H1 (cell line): ENCODE measurements at places on chromosomes 3 and 15. TPM values are rescaled to one million over a fixed set of nuclear protein-coding genes. Genes with fewer than 3 reads are reported as not detected.

DNA sequence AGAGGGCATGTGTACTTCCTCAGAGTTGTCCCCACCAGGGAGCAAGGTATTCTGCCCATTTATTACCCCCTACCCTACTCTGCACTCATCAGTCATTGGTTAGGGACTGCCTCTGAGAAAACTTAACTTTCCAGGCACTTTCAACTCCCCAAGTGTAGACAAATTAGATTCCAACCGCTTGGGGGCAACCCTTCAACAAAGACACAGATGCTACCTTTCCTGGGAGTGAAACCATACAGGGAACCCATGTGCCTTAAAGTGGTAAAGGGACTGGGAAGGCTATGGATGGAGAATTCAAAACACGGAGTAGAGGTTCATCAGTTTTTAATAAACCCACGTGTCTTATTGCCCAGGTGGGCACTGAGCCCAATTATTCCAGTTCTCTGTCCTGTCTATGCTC is 19.4 kb upstream of the UBE2E2 start:
- no peak for DNase-seq

- DNase-seq, result peak; percentile 69
Measured at GRCh38 chr3:194058189-194058571, 77.8 kb upstream of the HES1 start.

DNA sequence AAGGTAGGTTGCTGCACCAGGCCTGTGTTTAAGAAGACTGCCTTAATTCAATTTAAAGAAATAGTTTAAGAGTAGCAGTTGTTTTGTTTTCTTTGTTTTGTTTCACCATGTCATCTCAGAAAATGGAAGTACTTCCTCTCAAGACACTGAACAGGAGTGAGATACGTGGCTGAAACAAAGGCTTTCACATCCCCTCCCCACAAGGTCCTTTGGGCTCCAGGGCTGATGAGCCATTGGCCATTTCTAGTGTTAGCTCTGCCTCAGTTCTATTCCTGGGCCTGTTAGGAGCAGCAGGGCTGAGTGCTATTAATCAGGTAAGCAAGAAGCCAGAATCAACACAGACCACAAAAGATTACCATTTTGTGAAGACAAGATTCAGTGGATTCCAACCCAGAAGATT is 132.8 kb downstream of the KCNAB1 start:
- DNase-seq, result no peak

DNA sequence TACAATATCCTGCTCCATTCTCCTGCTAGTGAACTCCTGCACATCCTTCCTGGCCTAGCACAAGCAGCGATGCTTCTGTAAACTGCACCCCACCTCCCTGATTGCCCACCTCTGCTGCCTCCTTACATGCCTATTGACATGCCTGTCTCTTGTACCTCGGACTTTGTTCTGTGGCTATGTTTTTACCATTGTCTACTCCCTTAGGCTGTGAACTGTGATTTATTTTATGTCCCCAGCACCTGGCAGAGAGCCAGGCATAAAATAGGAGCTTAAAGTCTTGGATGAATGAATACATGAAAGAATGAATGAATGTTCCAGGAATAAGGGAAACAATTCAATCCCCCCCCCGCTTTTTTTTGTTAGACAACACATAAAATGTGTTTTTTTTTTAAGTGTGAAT is 210.0 kb downstream of the MYRIP start:
- DNase-seq, result no peak

DNA sequence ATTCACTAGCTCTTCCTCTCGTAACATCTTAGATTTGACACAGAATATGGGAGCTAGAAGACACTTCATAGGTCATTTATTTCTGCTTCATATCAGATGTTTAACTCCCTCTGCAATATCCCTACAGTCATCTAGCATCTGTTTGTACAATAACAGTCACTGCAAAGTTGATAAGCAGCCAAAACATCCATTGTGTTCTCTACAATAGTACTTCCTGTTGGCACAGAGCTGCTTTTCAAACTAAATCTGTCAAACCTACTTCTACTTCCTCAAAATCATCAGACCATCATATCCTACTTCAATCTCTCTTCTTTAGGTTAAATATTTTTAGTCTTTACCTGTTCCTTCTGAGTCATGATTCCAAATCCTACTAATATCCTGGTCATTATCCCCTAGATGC is 233.2 kb downstream of the FGF12 start:
- DNase-seq, result no peak

- no peak for DNase-seq
Measured at GRCh38 chr15:39479911-39480310, 101.0 kb upstream of the THBS1 start.

DNA sequence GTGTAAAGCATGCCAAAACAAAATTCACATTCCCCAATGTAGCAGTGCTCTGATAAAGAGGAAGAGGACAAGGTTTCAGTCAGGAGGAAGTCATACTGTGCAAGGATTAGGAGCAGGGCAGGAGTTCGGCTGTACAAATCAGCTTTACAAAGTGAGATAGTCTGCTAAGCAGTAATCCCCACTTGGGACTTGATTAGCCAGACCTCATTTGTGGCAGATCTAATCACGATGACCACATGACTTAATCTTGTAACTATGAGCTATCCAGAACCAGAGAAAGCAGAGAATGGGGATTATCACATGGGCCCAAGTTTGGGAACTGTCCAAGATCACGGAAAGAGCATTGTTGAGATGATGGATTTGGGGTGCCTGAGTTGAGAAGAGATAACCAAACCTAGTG is 7.8 kb downstream of the DCBLD2 start:
- no peak for DNase-seq

GRCh38 chr15:20295238-20295811 is 246.3 kb downstream of the GOLGA6L6 start:
- DNase-seq, result no peak

Gene KCTD6
- total RNA-seq, result 21.4 and 22.2 TPM in 2 replicates

Gene GHRL
- total RNA-seq, result 0.35 TPM in 1 of 2 replicates, not detected in the other
